ENCODE measurements at places on chromosomes 5 and 9.

DNA sequence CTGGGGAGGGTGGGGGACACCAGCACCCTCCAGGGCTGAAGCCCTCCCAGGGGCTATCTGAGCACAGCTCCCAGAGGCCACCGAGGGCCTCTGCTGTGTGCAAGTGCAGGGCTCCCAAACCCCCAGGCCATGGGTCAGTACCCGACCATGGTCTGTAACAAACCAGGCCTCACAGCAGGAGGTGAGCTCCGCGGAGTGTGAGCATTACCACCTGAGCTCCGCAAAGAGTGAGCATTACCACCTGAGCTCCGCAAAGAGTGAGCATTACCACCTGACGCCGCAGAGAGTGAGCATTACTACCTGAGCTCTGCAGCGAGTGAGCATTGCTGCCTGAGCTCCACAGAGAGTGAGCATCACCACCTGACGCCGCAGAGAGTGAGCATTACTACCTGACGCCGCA lies 152.9 kb upstream of the IRX2 start:
- DNase-seq: no peak

DNA sequence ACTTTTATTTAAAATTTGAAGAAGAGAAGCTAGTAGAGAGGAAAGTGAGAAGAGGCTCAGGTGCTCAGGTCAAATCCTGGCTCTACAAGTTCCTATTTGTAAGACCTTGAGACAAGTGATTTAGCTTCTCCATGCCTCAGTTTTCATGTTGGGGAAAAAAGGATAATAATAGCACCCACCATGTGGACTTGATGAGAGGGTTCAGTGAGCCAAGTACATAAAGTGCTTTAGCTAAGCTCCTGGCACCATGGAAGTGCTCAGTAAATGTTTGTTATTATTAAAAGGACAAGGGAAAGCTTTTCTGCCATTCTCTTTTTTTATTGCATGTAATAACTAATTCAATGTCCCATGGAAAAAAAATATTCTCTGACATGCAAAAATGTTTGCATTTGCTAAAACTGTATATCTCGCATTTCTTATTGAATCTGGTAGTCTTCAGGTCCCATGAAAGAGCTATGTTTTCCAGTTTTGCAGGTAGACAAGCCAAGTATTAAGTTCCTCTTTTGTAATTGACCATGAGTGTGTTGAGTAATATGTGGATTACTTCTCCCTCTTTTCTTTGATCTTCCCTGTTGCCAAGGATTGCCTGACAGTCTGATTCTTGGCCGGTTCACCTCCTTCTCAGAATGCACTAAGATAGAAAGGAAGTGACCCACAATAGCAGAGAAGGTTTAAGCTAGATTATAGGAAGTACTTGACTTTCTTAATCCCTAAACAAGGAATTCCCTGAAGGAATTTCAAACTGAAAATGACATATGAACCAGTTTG lies 45.6 kb upstream of the TRIM32 start:
- no peak for DNase-seq

DNA sequence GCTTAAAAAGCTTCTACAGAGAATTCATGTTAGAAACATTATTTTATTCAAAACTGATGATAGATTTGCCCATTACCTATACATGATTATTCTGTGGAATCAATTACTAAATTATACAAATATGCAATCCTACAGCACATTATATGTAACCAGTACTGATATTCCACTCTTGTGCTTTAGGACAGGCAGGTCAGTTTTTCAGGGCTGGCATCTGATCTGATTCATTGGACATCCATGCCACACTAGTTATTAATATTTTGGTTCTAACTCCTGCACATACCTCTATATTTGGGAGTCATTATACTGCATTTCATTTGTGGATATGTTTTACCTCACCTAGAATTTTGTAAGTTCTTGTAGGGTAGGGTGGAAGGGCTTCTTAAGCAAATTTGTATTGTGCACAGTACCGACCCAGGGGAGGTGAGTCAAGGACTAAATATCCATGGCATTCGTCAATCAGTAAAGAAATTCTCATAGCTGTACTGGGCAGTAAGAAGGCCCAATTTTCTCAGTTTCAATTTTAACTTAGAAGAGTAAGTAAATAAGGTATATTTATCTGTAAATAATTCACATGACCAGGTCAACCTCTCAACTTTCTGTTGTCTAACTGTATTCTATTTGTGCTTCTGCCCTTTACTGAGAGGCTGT lies 33.5 kb downstream of the ELOVL7 start:
- no peak for DNase-seq

GRCh38 chr5:113331209-113331551 lies 103.6 kb downstream of the TSSK1B start:
- no peak for DNase-seq

DNA sequence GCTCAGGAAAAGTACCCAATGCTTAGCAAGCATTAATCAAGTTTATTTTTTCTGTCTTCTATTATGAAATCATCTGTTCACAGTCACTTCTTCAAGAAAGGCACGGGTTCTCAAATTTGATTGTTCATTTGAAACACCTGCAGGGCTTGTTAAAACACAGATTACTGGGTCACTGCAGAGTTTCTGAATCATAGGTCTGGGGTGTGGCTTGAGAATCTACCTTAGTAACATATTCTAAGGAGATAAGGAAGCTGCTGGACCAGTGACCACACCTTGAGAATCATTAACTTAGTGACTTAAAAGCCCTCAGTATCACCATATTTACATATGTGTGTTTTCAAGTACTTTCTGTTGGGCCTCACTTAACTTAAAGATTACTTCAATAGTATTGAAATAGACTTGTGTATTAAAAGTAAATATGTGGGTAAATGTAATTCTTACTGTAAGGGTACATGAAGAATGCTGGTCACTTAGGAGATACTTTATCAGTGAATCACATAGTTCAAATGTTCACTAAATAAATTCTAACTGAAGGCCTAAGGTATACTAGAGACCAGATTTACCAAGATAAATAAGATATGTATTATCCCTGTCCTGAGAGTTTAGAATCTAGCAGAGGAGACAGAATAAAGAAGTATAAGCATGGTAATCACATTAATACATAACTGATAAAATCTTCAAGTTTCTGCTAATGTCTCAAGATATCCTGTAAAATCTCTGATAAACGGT lies 1342.1 kb upstream of the C9orf72 start:
- DNase-seq: no peak

DNA sequence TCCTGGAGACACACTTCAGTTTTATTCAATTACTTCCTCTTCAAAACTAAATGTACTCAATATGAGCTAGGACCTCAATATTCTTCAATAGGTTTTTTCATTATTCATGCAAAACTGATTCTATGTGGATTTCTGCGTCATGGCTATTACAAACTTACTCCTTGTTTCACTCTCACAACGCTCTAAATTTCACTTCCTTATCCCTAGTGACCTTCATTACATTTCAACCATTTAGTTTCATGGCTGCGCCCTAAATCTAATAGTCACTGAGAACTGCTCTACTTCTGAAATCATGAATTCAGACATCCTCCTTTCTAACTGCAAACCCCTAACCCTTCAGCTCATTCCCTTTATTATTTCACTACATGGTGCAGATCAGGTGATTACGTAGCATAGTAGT lies 93.9 kb downstream of the SLC25A46 start:
- no peak for DNase-seq

DNA sequence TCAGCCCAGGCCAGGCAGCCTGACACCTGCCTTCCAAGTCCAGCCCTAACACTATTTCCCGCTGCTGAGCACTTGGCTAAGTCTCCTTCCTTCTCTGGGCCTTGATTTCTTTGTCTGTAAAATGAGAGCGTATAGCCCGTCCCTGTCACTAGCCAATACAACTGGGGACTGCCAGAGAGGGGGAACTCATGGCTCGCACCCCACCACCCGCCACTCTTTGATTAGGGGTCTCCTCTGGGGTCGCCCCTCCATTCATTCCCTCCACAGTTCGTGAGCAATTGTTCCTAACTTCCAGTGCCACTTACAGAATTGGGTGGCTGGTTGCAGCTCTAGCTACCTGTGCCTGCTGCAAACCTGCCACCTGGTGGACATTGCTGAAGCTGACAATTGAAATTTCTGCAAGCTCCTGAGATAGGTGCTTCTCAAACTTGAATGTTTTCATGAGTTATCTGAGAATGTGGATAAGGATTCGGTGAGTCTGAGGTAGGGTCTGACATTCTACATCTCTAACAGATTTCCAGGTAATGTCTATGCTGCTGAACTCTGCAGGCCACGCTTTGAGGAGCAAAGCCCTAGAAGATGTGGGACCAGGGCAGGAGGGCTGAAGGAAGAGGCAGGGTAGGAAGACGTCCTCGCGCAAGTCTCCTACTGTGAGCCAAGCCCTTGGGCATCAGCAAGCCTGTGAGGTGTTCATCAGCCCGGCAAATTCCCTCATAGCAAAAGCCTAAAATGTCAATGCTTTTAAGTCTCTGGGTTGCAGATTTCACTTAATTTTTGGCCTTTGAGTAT lies 13.3 kb upstream of the RECK start:
- peak; percentile 74 for DNase-seq
